ENCODE measurements at places on chromosomes 5 and 9.

- peak; percentile 56 for DNase-seq
Measured at GRCh38 chr5:17732351-17732923, 98.2 kb downstream of the TAF11L14 start.

GRCh38 chr5:14676320-14676719, 11.8 kb downstream of the OTULIN start:
- no peak for DNase-seq

DNA sequence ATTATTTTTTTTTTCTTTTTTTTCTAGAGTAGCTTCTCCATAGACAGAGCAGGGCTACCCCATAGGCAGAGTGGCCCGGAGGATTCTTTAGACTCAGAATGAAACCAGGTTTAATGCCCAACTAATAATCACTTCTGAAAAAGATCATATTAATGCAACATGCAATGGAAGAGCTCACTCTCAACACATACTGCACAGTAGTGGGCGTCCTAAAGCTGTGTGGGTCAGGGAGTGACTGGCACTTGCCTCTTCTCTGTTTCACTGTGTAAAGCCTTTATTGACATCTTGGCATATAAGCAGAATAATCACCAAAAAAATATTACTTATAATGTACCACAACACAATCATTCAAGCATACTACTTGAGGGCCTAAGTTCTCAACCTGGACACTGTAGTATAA, 11.1 kb downstream of the PWWP2A start:
- no peak for DNase-seq

DNA sequence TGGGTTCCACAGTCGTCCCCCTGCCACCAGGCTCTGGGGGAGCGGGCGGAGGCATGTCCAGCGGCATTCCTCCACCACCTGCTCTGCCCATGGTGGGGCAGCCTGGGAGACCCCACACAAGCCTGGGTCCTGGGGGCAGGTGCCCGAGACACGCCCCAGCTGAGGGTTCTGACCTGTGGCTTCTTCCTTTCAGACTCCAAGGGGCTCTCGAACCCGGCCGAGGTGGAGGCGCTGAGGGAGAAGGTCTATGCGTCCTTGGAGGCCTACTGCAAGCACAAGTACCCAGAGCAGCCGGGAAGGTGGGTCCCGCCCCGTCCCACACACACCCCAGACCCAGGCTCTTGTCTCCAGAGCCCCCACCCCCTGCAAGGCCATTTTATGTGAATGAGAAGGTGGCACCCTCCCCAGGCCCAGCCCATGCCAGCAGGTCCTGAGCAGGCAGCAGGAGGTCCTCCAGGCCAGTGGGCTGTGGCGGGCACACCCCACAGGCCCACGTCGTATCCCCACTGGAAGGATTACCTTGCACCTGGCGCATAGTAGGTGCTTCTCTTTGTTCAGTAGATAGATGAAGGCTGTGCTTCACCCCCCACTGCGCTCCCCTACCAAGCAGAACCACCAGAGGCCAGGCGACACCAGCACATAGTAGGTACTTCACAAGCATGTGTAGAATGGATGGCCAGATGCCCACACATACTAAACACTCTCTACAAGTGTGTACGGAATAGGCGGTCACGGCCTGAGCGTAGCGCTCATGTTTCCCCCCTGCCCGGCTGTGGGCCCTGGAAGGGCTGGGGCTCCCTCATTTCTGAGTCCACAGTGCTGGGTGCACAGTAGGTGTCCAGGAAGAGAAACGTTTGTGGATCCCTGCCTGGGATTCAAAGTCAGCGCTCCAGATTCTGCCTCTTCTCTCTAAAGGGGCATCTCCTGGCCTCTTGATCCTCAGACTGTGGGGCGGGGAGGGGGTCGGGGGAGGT, 107.9 kb downstream of the RXRA start:
- no peak for DNase-seq
